ENCODE measurements at places on chromosomes 5 and 9. TPM values are rescaled to one million over a fixed set of nuclear protein-coding genes. Genes with fewer than 3 reads are reported as not detected.

DNA sequence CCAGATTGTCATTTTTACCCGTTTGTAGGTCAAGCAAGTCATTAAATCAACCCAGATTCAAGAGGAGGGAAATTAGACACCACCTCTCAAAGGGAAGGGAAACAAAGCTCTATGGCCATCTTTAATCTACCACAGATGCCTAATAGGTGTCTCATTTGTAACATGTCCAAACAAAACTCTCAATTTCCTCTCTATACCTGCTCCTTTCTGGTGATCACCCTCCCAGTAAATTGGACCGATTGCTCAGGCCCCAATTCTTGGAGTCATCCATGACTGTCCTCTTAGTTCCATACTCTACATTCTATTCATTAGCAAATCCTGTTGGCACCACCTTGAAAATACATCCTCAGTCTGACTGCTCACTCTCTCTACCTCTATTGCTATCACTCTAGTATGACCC lies 22.1 kb upstream of the UGCG start:
- DNase-seq: no peak

- DNase-seq: no peak
Measured at GRCh38 chr9:32142074-32142473, 242.4 kb upstream of the ACO1 start.

- DNase-seq: no peak
Measured at GRCh38 chr5:179698935-179699615, at the start of gene CANX. Gene CANX (plus strand): TSS chr5:179698967. CDS start chr5:179705682, 6,715 bp downstream.

DNA sequence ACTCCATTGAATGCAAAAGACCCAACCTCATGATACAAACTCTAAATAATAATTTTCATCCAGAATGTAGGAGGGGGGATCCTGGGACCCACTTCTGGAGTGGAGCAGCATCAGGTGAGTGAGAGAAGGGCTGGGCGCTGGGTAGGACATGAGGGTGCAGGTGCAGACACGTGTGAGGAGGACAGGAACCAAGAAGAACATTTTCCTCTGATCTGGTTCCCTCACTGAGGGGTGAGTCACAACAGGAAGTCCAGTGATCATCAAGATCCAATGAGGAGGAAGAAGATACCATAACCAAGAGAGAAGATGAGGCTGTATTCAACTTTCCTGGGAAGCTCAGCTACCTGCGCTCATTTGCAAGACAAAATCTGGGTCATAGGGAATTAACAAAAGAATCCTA lies 57.4 kb downstream of the SFXN1 start:
- no peak for DNase-seq

GRCh38 chr9:121075251-121076036 lies 689 bp downstream of the CNTRL start:
- no peak for DNase-seq

DNA sequence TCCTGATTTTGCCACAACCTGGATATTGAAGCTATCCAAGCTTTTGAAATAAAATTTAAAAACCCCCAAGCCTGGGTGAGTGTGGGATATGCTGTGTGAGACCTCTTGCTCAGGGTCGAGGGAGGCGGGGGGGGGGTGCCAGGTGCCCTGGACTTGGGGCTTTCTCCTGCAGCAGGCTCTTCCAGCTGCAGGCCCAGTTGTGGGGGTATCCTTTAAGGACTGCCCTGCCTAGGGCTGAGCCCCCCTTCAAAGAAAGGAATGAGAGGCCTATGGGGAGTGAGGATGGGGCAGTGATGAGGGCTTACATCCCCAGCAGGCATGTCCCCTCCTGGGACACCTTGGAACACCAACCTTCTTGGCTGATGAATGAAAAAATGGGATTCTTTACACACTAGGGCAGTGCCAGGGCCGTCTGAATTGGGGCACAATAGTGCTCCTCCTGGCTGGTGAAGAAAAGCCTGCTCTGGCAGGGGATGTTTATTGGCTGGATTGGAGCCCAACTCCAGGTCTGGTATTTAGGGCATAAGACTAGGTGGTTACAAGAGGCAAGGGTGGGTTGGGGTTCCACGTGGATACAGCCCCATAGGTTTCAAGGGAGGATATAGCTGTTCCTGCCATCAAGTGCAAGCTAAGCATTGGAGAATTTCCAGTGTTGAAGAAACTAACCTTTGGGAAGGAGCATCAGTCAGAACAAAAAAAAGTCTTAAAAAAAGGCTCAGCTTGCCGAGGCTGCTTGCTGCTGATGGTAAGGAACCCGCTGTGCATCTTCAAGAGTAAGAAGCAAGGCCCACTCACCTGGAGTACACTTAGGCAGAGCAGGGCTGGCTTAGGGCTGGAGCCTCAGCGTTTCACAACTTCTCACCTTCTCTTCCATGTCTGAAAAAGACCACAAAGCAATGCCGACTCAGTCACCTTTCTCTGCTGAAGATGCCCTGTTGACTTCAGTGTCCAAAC lies 7.0 kb downstream of the HNRNPAB start:
- DNase-seq: no peak

- DNase-seq: peak; percentile 83
Measured at GRCh38 chr5:17216176-17216973, 1.1 kb upstream of the BASP1 start.

DNA sequence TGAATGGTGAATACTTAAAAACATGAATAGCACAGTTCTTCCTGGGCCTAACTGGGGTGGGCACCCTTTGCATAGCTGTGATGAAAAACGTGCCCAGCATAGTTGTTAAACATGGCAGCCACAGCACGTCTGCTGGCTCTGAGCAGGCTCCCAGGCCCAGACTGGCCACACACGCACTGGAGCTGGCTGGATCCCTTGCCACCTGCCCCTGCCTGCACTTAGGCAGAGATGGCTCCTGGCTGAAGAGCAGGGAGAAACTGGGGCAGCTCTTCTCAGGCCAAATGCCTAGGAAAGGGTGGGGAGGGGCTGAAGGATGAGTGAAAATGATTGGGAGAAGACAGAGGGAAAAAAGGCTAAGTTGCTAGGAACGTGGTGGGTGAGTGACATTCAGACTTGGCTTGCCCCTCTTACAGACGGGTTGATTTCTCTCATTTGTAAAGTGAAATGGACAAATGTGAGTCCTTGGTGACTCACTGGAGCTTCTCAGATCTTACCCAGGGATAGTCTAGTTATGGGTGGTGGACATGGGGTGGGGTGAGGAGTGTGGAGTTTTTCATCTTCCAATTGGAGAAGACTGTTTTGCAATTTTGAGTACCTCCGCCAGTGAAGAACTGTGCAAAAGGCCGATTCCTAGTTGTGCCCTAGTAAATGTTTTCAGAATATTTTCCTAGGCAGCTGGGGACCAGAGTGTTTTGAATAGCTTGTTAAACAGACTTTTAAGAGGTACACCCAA lies 42.4 kb downstream of the TRIO start:
- DNase-seq: no peak

LCN10 gene
- 14.8 TPM for total RNA-seq

DNA sequence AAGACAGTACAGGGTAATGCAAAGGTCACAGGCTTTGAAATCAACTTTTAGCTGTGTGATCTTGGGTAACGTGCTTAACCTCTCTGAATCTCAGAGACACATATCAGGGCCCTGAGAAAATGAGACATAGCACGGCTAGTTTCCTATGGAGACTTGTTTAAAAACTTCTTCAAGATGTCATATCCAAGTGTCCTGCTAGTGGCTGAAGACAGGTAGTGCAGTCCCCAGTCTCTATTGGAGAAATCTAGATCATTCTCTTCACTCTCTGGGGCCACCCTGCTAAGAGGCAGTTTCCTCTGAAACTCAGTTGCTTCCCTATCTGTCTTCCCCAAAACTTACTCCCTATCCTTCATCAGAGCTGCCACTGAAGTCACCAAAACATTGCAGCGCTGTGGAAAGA lies 30.3 kb upstream of the GRXCR2 start:
- DNase-seq: no peak

DNA sequence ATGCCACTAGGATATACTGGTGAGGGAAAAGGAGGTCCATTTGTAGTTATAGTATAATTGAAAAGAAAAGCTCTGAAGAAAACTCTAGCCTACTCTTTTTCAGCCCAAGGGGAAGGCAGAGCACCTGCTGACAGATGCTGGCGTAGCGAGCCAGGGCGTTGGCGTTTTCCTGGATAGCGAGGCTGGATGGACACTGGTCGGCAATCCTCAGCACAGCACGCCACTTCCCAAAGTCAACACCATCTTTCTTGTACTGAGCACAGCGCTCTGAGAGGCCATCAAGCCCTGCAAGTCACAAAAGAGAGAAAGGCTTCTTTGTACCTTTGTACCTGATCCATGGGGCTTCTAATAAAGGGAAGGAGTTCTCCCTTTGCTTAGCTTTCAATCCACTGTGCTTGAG lies 8.2 kb downstream of the ALDOB start:
- DNase-seq: no peak
